Testis (tissue), 5 donors: ENCODE measurements at places on chromosomes 1 and 21. TPM values are rescaled to one million over a fixed set of nuclear protein-coding genes. Genes with fewer than 3 reads are reported as not detected.

The NEGR1 gene
- 7.6 TPM for total RNA-seq

DNA sequence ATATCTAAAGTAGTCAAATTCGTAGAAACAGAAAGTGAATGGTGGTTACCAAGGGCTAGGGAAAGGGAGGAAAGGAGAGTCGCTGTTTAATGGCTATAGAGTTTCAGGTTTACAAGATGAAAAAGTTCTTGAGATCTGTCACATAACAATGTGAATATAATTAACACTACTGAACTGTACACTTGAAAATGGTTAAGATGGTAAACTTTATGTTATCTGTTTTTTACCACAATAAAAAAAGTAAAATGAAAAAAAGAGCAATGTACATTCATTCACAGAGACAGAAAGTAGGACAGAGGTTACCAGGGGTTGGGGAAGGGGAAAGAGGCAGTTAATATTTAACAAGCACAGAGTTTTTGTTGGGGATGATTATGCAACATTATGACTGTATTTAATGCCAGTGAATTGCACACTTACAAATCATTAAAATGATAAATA is 53.3 kb upstream of the SEC16B start:
- no peak for DNase-seq

The AMY1A gene
- total RNA-seq: not detected

DNA sequence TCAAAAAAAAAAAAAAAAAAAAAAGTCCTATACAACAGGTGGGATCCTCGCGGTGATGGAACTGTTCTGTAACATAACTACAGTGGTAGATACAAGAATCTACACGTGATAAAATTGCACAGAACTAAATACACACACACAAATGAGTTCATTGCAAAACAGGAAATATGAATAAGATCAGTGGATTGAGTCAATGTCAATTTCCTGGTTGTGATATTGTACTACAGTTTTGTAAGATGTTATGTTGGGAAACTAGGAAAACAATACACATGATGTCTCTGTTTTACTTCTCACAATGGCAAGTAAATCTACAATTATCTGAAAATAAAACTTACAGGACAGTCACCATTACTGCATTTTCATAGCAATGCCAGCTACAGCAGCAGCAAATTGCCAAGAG is 59.8 kb downstream of the ITGB3BP start:
- no peak for DNase-seq

The MPL gene
- 0.56 TPM for total RNA-seq

GRCh38 chr1:232529747-232530146 is 100.2 kb downstream of the SIPA1L2 start:
- no peak for DNase-seq
